ENCODE measurements at places on chromosomes 3 and 15.

DNA sequence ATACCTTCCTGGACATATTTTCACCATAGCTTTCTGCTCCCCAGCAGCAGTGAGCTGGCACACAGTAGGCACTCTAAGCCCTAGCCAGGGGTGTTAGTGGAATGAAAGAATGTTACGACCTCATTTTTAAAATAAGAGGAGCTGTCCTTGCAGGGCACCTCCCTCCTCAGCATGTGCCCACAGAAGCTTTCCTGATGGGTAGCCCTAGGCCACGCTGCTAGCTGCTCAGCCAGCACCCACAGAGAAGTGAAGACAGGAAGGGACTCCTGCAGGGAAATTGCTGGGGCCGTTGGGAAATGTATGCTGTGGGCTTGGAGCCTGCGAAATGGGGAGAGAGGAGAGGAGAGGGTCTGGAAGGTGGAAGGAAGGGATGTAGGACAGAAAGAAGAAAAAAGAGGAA lies 87.3 kb upstream of the ANKRD34C start:
- DNase-seq: no peak

DNA sequence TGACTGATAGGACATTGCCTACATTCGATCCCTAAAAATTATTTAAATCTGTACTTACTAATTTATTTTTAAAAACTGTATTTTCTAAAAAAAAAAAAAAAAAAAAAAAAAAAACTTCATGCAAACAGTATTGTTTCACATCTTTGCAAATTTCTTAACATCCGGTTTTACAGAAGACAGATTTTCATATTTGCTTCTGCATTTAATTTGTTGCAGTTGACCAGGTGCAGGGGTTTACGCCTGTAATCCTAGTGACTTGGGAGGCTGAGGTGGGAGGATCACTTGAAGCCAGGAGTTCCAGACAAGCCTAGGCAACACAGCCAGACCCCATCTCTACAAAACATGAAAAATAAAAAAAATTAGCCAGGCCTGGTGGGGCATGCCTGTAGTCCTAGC lies 6.4 kb upstream of the NFKBIZ start:
- no peak for DNase-seq

GRCh38 chr15:44501768-44502366 lies 35.1 kb upstream of the EIF3J start:
- DNase-seq: peak; percentile 61

- no peak for DNase-seq
Measured at GRCh38 chr3:20608054-20608738, 422.2 kb upstream of the SGO1 start.

Data from EH (cell line).